ENCODE measurements at places on chromosomes 2 and 18. TPM values are rescaled to one million over a fixed set of nuclear protein-coding genes. Genes with fewer than 3 reads are reported as not detected.

GRCh38 chr2:150832686-150833085 lies 345.2 kb upstream of the RND3 start:
- H3K4me1 ChIP-seq = no peaks in the 10 kb centered on the region
- no peak for DNase-seq
- no peaks in the 10 kb centered on the region for H3K27me3 ChIP-seq
- H3K4me3 ChIP-seq = no peak overlapping the region
- no peaks in the 10 kb centered on the region for H3K36me3 ChIP-seq

RAB31 gene
- 53.9 TPM for polyA plus RNA-seq

- no peak overlapping the region for H3K27ac ChIP-seq
- H3K36me3 ChIP-seq = no peaks in the 10 kb centered on the region
- H3K4me1 ChIP-seq = peaks cover 6% of the 10 kb centered on the region
- no peaks in the 10 kb centered on the region for H3K27me3 ChIP-seq
- no peak overlapping the region for H3K4me3 ChIP-seq
Observed at GRCh38 chr18:55407191-55407590, 180.8 kb downstream of the TCF4 start.

FAM237A gene
- not detected for polyA plus RNA-seq

SH3RF3 gene
- 0.08 TPM for polyA plus RNA-seq

GKN1 gene
- polyA plus RNA-seq = 0.49 TPM

GRCh38 chr2:188114014-188114413 lies 177.7 kb upstream of the GULP1 start:
- H3K4me1 ChIP-seq = no peaks in the 10 kb centered on the region
- no peak overlapping the region for H3K27ac ChIP-seq
- no peak for DNase-seq

DNA sequence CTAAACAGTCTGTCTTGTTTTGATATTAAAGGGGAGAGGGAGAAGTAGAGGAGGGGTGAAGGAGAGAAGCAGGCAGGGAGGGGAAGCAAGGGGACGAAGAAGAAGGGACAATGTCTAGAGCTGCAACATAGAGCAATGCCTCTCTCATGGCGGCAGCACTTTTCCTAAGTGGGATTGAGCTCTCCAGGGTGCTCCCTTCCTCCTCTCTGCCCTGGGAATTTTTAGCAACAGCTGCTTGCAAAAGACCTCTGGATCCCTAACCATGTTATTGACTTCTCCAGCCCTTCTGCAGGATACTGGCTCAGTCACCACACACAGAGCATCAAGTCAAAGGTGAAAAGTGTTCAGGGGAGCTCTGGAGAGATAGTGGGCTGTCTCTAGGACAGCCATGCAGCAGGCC lies 734.9 kb downstream of the EPHA4 start:
- no peaks in the 10 kb centered on the region for H3K4me1 ChIP-seq
- no peaks in the 10 kb centered on the region for H3K27me3 ChIP-seq
- no peak for DNase-seq
- H3K4me3 ChIP-seq = no peak overlapping the region

ASXL2 gene
- 18.1 TPM for polyA plus RNA-seq

DNA sequence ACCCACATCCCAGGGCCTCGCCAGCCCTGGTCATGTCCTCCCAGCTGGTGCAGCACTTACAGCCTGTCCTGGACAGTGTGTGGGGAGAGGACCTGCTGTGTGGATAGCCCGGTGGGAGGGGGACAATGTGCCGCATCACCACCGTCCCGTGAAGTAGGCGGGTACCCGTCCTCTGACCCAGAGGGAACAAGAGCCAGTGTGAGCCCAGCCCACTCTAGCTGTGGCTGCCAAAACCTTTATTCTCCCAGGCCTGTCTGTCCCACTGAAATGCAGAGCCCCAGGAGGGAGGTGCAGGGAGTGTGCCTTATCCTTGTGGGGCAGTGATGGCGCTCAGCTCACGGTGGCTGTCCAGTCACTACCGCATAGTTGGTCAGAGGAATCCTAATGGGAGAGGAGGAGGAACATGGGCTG lies 1.7 kb downstream of the TRAF3IP1 start:
- H3K27me3 ChIP-seq = no peaks in the 10 kb centered on the region
- H3K4me3 ChIP-seq = no peak overlapping the region
- DNase-seq = no peak
- peaks cover 2% of the 10 kb centered on the region for H3K36me3 ChIP-seq
- H3K4me1 ChIP-seq = peaks cover 13% of the 10 kb centered on the region
- peak overlapping the region; percentile 72 for H3K27ac ChIP-seq

DNA sequence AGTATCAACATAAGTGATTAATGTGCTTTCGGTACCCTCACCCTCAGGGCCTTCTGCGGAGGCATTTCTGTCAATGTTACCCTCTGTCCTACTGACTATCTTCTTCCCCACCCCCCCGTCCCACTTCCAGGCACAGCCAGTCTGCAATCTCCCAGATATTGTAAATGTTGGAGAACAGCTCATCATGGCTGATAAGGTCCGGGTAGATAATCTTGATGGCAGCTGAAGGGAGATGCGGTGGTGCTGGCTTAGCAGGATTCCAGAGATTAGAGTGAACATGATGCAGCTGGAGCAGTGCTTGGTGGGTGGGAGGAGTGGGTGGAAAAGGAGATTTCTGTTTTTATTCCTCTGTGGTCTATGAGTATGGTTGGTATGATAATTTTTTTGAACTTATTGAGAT lies 15.5 kb downstream of the GTF2A1L start:
- H3K4me1 ChIP-seq = no peaks in the 10 kb centered on the region

DNA sequence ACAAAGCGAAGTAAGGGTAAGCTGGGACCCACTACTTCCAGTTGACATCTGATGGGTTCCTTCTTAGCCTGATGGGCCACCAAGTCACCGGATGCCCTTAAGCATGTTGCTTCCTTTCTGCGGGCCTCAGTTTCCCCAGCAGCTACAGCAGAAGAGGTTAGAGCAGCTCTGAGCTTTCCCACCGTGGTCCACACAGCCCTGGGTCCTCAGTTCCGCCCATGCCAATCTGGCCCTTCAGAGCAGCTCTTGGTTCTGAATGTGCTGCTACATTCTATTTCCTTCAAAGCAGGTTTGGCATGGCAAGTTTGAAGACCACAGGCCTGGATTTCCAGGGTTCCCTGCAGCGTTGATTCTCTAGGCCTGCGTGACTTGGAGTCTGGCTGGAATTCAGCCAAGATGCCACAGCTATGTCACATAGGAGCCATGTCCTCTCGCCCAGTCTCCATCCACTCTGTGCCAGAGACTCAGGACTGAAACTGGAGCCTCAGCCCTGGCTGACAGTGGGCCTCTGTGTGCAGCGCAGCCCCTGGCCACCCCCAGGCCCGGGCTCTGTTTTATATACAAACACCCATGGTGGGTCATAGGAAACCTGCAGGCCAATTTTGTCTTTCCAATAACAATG lies 79.6 kb downstream of the TFCP2L1 start:
- no peak overlapping the region for H3K4me3 ChIP-seq
- no peaks in the 10 kb centered on the region for H3K27me3 ChIP-seq
- DNase-seq = no peak
- H3K4me1 ChIP-seq = peaks cover under 1% of the 10 kb centered on the region
- no peak overlapping the region for H3K27ac ChIP-seq

- H3K4me3 ChIP-seq = no peak overlapping the region
- no peaks in the 10 kb centered on the region for H3K27me3 ChIP-seq
- H3K4me1 ChIP-seq = peaks cover 37% of the 10 kb centered on the region
- no peak for DNase-seq
- peaks cover 10% of the 10 kb centered on the region for H3K36me3 ChIP-seq
Observed at GRCh38 chr2:159066541-159067156, 98.2 kb downstream of the TANC1 start.

DNA sequence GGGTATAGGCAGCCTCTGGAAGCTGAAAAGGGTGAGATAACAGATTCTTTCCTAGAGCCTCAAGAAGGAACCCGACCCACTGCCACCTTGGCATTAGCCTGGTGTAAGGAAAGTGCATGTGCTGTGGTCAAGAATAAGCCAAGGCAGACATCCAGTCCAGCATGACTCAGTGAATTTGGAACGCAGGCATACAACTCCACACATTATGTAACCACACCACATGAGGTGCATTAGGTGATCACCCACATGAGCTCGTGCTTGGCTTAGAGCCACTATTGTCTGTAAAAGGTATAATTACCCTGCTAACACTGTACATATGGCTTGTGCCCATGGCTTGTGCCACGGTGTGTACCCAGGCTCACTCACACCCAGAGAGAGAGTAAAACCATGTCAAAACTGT lies 583.7 kb upstream of the HNMT start:
- no peak overlapping the region for H3K4me3 ChIP-seq
- H3K36me3 ChIP-seq = no peaks in the 10 kb centered on the region
- H3K27me3 ChIP-seq = no peaks in the 10 kb centered on the region
- H3K4me1 ChIP-seq = no peaks in the 10 kb centered on the region
- DNase-seq = peak; percentile 15

GRCh38 chr2:191552066-191552465 lies 125.9 kb upstream of the NABP1 start:
- H3K27ac ChIP-seq = no peak overlapping the region
- H3K4me1 ChIP-seq = peaks cover 24% of the 10 kb centered on the region
- DNase-seq = no peak
- H3K4me3 ChIP-seq = peak overlapping the region; percentile 33
- H3K27me3 ChIP-seq = no peaks in the 10 kb centered on the region
- no peaks in the 10 kb centered on the region for H3K36me3 ChIP-seq

CIB4 gene
- polyA plus RNA-seq = not detected

KCNE4 gene
- polyA plus RNA-seq = 0.01 TPM

- H3K4me3 ChIP-seq = no peak overlapping the region
- DNase-seq = no peak
- H3K4me1 ChIP-seq = no peaks in the 10 kb centered on the region
- H3K27ac ChIP-seq = no peak overlapping the region
- H3K27me3 ChIP-seq = peaks cover 17% of the 10 kb centered on the region
Observed at GRCh38 chr2:109487871-109488655, 125.7 kb downstream of the SEPTIN10 start.

DNA sequence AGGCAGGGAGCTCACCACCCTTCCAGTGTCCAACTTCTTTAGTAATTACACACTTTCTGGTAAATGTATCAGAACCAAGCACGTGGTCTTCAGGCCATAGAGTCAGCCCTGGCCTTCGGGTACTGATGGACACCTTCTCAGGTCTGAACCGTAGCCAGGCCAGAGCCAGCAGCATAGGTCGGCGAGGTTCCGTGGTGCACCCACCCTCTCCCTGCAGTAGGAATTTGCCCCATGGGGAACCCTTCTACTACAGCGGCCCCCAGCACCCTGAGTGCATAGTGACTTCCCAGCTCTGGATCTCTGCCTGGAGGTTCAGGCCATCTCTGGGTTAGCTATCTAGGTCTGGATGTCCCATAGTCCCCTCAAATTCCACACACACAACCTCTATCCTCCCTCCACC lies 61.6 kb downstream of the EDAR start:
- H3K4me1 ChIP-seq = peaks cover 17% of the 10 kb centered on the region
- H3K4me3 ChIP-seq = no peak overlapping the region
- no peak for DNase-seq
- H3K36me3 ChIP-seq = no peaks in the 10 kb centered on the region
- H3K27ac ChIP-seq = no peak overlapping the region

GRCh38 chr2:64839844-64840243 lies 149.4 kb upstream of the SLC1A4 start:
- H3K27ac ChIP-seq = no peak overlapping the region
- H3K4me3 ChIP-seq = no peak overlapping the region
- no peaks in the 10 kb centered on the region for H3K27me3 ChIP-seq
- DNase-seq = no peak
- H3K36me3 ChIP-seq = no peaks in the 10 kb centered on the region

CFAP210 gene
- 0.30 TPM for polyA plus RNA-seq

ADRA2B gene
- polyA plus RNA-seq = 0.02 TPM

SLC35F5 gene
- polyA plus RNA-seq = 40.6 TPM

DNA sequence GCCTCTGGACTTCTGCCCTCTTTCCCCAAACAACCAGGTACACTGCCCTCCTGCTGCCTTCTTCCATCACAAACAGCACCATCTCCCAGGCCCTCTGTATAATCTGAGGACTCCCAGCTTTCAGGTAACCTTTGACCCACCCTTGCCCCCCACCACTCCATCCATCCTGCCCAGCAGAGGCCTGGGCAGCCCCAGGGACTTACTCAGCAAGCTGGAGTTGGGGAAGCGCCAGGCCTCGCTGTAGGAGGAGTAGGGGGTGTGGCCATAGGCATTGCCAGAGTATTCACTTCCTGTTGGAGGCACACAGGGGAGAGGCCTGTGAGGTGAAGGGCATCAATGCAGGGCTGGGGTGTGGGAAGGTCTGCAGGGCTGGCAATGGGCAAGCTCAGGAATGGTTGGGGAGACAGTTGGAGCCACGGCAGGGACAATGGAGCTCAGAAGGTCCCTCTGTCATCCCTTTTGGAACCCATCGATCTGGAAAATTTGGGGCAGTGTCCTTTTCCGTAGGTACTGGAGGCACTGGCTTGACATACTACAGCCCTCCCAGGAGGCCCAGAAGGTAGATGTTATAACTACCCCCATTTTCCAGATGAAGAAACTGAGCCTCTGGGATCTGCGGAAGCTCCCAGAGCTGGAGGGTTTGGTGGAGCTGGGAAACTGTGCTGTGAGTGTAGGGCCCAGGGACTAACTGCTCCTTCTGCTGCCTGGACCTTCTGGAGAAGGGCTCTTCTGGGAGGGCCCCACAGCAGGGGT lies 46.3 kb downstream of the PSD4 start:
- no peaks in the 10 kb centered on the region for H3K27me3 ChIP-seq
- no peaks in the 10 kb centered on the region for H3K36me3 ChIP-seq
- no peak overlapping the region for H3K4me3 ChIP-seq
- H3K4me1 ChIP-seq = peaks cover 18% of the 10 kb centered on the region
- no peak overlapping the region for H3K27ac ChIP-seq

DNA sequence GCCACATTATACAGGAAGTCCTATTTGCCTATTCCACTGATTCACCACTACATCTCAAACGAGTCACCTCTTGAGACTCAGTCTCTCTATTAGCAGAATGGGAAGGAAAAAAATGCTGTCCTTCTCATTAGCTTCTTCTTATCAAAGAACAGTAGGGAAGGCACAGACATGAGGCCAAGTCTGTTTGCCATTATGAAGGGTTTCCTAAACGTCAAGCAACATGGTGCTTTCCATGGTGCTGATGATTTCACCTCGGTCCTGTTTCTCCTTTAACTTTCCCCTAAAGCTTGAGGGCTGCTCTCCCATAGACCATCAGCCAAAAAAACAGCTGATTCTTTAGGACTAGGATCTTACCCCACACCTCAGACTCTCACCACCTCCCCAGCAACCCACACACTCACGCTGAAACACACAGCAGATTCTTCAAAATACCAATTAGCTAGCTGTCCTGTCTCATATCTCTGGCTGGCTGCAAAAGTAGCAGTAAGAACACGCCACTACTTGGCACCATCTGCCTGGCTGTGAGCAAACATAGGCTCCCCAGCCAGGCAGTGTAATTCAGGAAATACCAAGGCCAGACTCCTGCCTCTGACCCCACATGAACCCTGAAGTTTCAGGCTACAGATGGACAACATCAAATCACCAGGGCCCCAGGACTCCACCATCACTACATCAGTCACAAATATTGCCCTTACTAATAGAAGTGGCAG lies 30.5 kb downstream of the GALNT14 start:
- DNase-seq = no peak
- no peaks in the 10 kb centered on the region for H3K27me3 ChIP-seq
- H3K36me3 ChIP-seq = no peaks in the 10 kb centered on the region

ITSN2 gene
- polyA plus RNA-seq = 17.8 TPM
